ENCODE measurements at places on chromosomes 16 and 17.

GRCh38 chr16:17014484-17015121, 456.2 kb downstream of the XYLT1 start:
- no peak for DNase-seq

DNA sequence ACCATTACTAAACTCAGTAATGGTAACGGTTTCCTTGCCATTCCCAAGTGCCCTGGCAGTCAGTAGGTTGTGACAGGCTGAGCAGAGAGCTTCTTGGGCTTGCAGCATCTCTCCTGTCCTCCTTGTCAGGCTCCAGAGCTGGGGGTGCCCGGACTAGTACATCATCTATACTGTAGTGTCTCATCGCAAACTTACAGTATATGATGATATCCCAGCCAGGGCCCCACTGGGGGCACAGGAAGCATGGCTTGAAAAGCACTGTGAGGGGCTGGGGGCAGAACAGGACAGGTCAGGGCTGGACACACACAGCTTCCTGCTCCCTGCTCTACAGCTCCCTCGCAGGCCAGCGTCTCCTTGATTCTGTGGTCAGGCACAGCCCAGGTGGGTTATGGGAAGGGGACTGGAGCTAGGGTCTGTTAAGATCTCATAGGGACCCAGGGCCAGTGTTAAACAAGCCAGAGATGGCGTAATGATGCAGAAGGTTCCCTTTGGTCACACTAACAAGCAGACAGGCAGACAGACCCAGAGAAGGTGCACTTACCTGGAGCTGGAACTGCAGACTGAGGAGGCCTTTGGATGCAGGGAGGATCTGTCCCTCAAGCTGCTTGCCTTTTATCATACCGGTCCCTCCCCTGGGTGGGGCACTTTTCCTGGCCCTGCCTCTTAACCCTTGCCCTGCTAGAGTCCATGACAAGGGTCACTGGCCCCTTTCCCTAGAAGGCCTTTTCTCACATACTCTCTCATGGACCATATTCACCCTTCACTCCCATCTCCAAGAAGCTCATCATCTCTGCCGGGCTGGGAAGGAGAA, 6.8 kb downstream of the ERAL1 start:
- no peak for DNase-seq

GRCh38 chr17:55677446-55677845, 45.2 kb downstream of the TMEM100 start:
- no peak for DNase-seq

DNA sequence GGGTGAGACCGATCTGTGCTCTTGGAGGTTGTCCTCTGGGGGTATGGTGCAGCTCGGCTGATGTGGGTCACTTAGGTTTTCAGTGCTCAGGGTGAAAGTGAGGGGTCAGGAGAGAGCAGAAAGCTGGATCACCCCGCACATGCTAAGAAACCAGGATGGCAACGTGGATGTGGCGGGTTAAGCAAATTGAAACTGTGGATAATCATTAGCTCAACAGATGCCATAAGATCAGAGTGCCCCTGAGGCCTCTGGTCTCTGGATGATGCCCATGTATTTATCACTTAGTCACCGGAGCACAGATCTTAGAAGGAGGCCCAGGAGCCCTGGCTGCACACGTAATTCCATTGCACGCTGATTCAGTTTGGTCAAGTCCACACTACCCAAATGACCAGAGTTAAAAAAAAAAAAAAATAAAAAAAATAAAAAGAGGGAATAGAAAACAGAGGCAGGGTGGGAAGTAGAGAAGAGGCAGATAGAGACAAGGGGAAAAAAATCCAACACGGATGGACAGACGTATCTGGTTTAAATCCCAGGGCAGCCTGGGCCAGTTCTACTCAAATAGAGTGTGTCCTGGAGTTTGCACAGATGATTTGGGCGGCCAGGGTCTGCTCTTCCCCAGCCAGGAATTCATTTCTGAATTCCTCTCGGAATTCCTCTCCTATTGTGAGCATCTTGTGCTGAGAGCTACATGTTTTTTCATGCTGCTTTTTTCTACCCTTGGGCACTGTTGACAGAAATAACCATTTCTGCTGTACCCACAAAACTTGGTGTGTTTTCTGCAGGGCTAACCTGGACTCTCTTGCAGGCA, 378.3 kb downstream of the CPPED1 start:
- DNase-seq: no peak

- DNase-seq: no peak
These were observed 16.5 kb upstream of the CMTM4 start for GRCh38 chr16:66713076-66713475.

DNA sequence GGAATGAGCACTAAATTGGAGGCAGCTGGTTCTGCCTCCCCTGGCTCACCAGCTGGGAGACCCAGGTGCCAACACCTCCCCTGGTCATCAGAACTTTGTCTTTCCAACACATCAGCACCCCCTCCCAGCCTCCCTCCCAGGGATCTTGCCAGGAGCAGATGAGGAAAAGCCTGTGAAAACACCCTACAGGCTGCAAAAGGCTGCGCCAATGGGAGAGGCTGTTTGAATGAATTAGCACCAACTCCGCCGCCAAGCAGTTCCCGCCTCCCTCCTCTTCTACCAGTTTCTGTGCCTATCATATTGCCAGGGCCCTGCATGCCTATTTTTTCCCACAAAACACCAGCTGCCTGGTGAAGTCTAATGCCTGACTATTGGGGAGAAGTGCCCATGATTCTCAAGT, 137.0 kb downstream of the AIPL1 start:
- DNase-seq: no peak

- no peak for DNase-seq
These were observed 28.4 kb upstream of the NPTX1 start for GRCh38 chr17:80504686-80505413.
